ENCODE measurements at places on chromosomes 6 and 20. TPM values are rescaled to one million over a fixed set of nuclear protein-coding genes. Genes with fewer than 3 reads are reported as not detected.

DNA sequence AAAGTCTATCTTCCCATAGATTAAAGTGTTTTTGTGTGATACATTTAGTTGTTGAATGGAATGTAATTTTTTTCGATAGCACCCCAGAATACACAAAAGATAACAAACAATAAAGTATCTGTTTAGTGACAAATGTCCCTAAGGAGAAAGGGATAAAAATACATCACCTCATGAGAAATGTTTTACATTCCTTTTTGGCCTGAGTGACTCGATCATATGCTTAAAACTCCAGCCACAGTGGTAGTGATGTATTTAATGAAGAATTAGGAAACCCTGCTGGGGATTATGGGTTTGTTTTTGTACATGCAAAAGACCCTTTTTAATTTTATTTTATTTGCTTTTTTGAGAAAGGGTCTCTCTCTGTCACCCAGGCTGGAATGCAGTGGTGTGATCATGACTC lies 4.3 kb upstream of the SGK1 start:
- DNase-seq: no peak

- no peak for DNase-seq
Observed at GRCh38 chr20:39829256-39829655, 859.8 kb downstream of the MAFB start.

DNA sequence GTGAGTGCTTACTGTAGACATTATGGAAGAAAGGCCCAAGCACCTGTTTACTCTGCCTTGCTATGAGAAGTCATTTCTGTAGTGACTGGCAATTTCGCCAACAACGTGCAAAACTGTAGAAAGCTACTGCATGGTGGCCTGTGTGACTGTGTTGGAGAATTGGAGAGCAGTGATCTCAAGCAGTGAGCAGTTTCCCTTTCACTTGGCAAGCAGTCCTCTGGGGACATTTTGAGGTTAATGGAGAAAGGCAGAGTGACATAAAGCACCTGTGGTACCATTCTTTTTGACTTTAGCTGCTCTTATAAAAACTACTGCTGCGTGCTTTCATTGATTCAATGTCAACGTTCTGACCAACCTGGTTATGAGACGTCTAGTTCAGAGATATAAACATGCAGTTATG lies 382.6 kb upstream of the JAG1 start:
- no peak for DNase-seq

GRCh38 chr20:39853050-39853449 lies 836.0 kb downstream of the MAFB start:
- no peak for DNase-seq

GRCh38 chr6:169224716-169225115 lies 28.9 kb downstream of the THBS2 start:
- DNase-seq: no peak

DNA sequence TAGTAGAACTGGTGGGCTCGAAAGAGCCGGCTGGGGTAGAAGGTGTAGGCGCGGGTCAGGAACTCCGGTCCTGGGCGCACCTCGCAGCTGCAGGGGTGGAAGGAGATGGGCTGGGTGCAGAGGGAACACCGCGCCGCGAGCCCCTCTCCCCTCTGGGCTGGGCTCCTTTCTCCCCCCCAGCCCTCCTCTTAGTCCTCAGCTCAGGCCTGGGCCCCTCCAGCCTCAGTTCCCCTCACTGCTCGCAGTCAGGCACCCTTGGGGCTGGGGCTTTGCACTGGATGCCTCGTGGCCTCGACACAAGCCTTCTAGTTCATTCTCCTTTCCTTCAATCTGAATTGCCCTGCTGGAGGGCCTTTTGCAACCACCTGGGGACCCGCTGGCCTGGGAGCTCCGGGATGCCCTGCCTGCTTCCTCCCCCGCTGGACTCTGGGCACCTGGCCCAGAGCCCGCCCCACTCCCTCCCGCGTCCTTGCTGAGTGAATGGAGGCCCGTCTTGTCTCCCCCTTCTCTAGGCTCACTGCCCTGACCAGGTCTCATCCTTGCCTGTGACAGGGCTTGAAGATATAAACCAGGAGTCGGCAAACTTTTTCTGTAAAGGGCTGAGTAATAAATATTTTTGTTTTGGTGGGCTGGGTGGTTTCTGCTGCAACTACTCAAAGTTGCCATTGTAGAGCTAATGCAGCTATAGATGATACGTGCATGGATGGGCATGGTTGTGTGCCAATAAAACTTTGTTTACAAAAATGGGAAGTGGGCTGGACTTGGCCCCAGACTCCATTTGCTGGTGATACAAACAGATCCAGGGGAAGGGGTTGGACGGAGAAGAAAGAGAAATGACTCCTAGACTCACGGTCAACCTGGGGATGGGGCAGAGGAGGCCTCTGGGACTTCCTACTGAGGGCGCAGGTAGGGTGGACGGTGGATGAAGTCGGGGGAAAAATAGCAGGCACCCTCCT lies 47.3 kb downstream of the APCDD1L start:
- no peak for DNase-seq

GRCh38 chr6:105884011-105884410 lies 202.1 kb upstream of the PRDM1 start:
- no peak for DNase-seq

DNA sequence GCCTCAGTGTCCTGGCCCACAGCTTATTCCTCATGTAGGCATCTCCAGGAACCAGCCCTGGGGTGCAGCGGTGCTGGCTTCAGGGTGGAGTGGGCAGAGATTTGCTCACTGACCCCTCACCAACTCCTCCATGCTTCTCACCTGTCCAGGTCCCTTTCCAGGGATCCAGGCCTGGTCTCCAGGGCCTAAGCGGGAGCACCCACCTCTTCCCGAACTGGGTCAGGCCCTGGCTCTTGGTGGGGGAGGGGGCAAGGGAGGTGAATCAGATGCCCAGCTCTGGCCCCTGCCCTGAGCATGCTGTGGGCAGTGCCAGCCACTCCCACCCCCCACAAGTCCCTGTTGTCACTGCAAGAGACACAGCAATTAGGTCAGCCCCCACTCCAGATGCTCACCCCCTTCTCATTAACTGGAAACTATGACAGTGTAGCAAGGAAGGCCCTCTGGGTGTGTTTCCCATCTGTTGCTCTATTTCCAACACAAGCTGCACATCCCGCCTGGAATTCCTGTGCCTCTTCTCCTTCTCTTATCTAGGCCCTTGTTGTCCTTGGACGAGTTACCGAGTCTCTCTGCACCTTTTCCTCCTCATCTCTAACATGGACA lies 37.0 kb downstream of the MDFI start:
- DNase-seq: no peak

DNA sequence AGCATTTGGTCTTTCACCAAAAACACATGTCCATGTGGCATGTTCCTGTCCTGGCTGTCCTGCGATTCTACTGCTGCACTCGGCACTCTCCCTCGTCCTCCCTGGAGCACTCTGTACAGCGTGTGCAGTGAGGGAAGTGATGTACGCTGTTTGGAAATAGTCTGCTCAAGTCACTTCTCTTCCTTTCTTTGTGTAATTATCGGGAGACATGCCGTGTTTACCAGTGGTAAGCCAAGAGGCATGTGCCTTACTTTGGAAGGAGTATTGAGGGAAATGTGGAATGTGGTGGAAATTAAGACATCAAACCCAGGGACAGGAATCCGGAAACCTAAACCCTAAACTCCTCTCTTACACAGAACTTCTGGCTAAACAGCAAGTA lies 268.5 kb upstream of the FOXQ1 start:
- no peak for DNase-seq

DNA sequence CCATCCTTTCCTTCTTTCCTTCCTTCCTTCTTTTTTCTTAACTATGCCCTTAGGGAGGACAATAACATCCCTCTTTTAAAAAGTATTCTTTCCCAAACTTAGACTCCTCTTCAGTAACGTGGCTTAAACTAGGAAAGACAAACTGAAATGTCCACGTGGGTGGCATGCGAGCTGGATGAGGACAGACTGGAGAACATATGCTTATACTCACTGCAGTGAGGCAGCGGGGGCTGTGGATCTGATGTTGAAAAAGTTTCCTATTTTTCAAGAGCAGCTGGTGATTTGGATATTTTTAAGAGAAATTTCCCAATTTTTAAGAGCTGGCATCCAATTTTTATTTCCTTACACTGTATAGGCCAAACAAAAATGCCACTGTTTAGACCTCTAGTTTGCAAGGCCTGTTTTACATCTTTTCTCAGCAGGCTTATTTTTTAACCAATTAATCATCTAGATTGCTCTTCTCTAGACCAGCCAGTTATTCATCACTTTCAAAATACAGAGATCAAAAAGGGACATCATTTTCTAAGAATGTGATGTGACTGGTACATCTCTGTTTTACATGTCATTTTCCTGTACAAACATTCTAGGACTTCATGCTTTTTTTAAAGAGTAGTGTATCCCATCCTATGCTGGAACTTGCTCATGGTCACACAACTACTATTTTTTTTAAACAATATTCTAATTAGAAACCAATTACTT lies 226.5 kb downstream of the BTBD9 start:
- DNase-seq: no peak

DNA sequence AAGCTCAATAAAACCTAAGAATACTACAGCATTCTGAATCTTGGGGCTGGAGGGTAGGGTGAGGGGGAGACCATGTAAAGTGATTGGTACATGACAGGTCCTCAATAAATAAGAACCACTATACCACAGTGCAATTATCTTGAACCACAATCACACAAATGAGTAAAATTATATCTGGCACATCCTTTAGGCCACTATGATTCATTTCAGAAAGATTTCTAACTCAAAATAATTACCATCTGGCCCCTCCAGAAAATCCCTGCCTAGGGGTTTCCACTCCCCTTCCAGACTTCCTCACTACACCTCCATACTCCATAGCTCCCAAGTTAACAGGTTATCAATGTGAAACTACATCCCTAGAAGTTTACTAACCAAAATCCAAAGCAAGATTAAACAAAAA lies 19.7 kb downstream of the AKIRIN2 start:
- DNase-seq: no peak

DNA sequence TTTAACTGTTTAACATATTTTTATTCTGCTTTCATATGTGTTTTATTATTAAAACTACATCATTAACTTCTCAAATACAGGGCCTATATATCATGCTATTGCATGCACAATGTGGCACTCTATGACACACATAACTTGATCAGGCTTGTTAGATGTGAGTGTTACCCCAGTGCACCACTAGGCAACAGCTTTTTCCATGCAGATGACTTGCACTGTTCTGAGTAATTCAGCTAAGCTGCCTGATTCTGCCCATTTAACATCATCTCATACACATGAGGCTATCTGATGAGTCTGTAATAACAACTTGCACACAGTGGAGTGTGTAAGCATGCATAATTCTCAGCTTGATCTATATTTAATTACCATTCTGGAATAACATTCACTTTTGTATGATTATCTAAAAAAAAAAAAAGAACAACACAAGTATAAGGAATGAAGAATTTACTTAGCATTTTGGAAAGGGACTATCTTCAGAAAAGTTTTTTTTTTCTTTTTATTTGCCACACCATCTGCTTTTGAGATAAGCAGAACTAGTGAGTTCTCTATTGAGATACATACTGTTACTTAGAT lies 83.1 kb downstream of the GRM1 start:
- no peak for DNase-seq

DNA sequence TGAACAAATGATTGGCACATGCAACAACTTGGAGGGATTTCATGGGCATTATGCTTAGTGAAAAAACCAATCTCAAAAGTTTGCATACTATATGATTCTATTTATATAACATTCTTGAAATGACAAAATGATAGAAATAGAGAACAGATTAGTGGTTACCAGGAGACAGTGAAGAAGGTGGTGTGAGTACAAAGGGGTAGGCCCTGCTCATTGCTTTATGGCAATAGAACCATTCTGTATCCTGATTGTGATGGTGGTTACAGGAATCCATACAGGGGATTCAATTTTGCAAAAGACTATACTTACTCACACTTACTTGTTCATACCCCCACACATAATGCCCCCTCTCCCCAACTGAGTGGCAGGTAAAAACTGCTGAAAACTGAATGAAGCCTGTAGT lies 30.2 kb upstream of the LAMA4 start:
- no peak for DNase-seq

DNA sequence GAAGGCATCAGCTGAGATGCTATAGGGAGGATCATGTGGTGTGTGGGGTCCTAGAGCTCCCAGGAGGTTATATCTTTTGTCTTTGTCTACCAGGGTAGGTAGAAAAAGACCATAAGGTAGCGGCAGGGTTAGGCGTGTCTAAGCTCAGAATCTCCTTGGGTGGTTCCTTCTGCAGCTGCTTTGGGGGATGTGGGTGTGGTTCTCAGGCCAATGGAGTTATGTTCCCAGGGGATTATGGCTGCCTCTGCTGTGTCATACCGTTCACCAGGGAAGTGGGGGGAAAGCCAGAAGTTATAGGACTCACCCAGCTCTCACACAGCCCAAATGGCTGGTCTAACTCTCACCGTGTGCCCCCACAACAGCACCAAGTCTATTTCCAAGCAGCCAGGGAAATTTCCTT lies 107.4 kb upstream of the ADGRB3 start:
- DNase-seq: no peak

DNA sequence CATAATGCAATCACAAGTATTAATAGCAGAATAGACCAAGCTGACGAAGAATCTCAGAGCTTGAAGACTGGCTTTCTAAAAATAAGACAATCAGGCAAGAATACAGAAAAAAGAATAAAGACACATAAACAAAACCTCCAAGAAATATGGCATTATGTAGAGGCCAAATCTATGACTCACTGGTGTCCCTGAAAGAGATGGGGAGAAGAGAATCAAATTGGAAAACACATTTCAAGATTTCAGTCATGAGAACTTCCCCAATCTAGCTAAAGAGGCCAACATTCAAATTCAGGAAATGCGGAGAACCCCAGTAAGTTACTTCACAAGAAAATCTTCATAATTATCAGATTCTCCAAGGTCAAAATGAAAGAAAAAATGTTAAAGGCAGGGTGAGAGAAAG lies 69.0 kb upstream of the PDE7B start:
- no peak for DNase-seq

GRCh38 chr6:124026694-124027093 lies 223.0 kb downstream of the NKAIN2 start:
- DNase-seq: no peak

PHF3 gene
- polyA plus RNA-seq: 63.3 TPM

SYTL3 gene
- 3.8 TPM for polyA plus RNA-seq

HLA-DRA gene
- 96.0 TPM for polyA plus RNA-seq

LAMP5 gene
- polyA plus RNA-seq: 5.2 TPM

SCAND1 gene
- 26.2 TPM for polyA plus RNA-seq

ID4 gene
- polyA plus RNA-seq: 179 TPM

RBBP8NL gene
- polyA plus RNA-seq: 1.8 TPM

MC3R gene
- not detected for polyA plus RNA-seq

CAGE1 gene
- polyA plus RNA-seq: 0.20 TPM

Measured in right renal pelvis (tissue), 4 donors.